Stimulated activated CD8-positive, alpha-beta memory T cell treated with anti-CD3 and anti-CD28 coated beads, Interleukin-7, amount 100 ng/mL, for 1 hour (primary cell): ENCODE measurements at places on chromosomes 7 and 10.

- DNase-seq = no peak
These were observed 1.5 kb downstream of the FRAT1 start for GRCh38 chr10:97320480-97321031.

DNA sequence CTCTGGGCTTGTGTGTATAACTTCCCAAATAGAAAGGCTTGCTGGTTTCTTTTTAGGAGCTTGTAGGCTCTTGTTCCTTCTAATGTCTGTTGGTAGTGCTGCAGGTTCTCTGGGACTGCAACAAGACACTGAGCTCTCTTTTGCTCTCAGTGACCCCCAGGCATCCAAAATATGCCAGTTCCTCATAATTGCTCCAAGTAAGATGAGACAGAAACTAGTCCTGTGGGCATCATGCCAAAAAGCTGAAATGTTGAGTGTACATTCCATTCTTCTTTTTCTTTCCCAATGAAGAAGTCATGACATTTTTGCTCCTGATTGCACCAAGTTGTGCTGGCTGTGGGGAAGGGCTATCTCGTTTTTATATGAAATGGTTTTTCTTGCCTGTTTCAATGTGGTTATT lies 7.1 kb upstream of the BTBD16 start:
- DNase-seq = no peak

- DNase-seq = no peak
These were observed 12.8 kb downstream of the HKDC1 start for GRCh38 chr10:69232736-69233480.

GRCh38 chr7:131527456-131527855 lies 29.0 kb downstream of the PODXL start:
- DNase-seq = no peak

GRCh38 chr7:132455378-132455777 lies 120.9 kb downstream of the PLXNA4 start:
- DNase-seq = peak; percentile 21

- DNase-seq = no peak
These were observed 548.5 kb upstream of the FOXK1 start for GRCh38 chr7:4133491-4134044.

DNA sequence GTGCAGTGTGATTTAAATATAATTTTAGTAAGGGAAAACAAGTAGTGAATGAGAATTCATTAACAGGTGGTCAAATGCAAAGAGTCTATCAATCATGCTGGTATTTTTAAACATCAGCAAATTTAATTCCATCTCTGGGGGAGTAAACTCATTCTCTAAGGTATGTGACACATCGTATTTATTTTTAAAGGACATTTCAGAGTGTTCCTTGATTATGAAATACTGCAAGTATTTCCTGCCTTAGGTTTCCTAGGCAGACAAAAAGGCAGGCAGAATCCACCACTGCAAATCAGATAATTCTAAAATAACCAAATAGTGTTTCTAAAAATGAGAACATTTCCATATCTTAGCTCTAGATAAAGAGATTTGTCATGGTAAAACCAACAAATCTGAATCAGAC lies 193.8 kb downstream of the LRRTM3 start:
- no peak for DNase-seq
